ENCODE measurements at places on chromosomes 13 and 19.

GRCh38 chr19:23099966-23100365 is 16.9 kb upstream of the ZNF730 start:
- no peak for DNase-seq

DNA sequence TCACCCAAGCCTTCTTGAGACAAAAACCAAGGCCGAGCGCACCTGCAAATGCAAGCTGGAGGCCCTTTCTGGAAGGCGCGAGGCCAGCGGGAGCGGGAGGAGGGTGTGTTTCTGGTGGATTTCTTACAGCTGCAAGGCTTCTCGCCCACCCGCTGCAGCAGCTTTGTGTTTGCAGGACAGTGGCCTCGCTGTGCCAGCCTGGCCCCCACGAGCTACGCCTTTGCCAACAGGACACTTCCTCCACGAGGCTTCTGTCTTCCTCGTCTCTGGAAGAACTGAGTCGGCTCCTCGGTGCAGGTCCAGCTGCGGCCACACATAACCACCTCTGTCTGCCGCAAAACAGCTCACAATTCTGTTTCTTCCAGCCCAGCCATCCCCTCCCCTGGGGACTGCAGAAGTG is 10.1 kb downstream of the ATCAY start:
- DNase-seq = no peak

- DNase-seq = no peak
These were observed 465.3 kb downstream of the COG6 start for GRCh38 chr13:40120781-40121180.

- no peak for DNase-seq
These were observed 1471.8 kb downstream of the EFNB2 start for GRCh38 chr13:105063676-105064075.

DNA sequence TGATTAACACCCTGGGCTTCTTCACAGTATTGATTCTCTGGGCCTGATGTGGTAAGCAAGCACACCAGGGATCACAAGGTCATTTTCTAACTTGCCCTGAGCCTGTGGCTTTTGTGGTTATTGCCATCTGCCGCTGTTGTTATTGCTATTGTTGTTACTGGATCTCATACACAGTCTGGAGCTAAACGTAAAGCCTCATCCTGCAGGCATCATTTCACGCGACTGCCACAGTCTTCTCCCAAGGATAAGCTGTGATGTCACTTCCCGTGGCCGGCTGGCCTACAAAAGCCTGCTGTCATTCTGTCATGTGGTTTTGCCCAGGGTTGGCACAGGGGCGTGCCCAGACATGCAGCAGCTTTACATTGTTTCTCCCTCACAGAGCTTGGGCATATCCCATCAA is 154.0 kb upstream of the GPR12 start:
- DNase-seq = no peak
